Fibroblast of villous mesenchyme (primary cell): ENCODE measurements at places on chromosomes 7 and 10. TPM values are rescaled to one million over a fixed set of nuclear protein-coding genes. Genes with fewer than 3 reads are reported as not detected.

- DNase-seq = no peak
Observed at GRCh38 chr10:101831169-101831811, 12.3 kb downstream of the KCNIP2 start.

- peak; percentile 46 for DNase-seq
Observed at GRCh38 chr7:111873963-111874690, 311.8 kb upstream of the IMMP2L start.

DNA sequence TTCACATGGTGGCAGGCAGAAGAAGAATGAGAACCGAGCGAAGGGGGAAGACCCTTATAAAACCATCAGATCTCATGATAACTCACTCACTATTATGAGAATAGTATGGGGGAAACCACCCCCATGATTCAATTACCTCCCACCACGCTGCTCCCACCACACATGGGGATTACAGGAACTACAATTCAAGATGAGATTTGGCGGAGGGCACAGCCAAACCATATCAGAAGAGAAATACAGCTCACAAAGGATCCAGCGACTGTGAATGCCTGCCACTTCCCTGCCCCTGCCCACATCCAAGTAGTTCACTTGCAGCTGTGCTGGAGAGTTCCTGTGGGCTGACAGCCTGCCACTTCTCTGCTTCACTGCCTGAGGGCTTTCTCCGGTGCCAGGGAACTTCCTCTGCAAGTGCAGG lies 148.7 kb downstream of the C7orf25 start:
- no peak for DNase-seq

- DNase-seq = no peak
Observed at GRCh38 chr10:16690417-16690816, 126.8 kb downstream of the RSU1 start.

- DNase-seq = peak; percentile 60
Observed at GRCh38 chr7:42876182-42877068, 35.4 kb downstream of the C7orf25 start.

The OPN1SW gene
- total RNA-seq = not detected in 2 replicates

DNA sequence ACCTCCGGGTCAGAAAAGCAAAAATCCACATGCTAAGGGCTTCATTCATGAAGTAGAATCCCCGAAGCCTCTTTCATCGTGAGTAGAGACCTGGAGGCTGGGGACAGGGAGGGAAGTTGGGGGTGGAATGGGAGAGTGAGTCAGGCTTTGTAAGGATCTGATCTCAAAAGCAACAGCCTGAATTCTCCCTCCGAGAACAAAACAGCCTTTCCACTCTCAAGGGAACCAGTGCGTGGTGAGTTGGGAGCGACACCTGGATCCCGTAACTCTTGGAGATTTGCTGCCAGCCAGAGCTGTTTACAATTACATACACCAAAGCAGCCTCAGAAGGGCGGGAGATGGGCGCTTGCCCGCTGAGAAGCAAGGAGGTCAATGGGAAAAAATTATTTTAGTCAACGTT lies 10.8 kb downstream of the AFAP1L2 start:
- peak; percentile 77 for DNase-seq

The PAX4 gene
- total RNA-seq = not detected in 2 replicates

The CRCP gene
- 47.4 and 53.1 TPM in 2 replicates for total RNA-seq

GRCh38 chr7:109476409-109476808 lies 906.7 kb downstream of the DNAJB9 start:
- DNase-seq = no peak
